ENCODE measurements at places on chromosomes 11 and 22.
A peak's percentile ranks its signal among the peaks of the same experiment; 100 is the strongest.

- no peak for DNase-seq
These were observed 16.4 kb upstream of the CTSC start for GRCh38 chr11:88353835-88354496.

GRCh38 chr11:15189641-15190365 lies 75.1 kb downstream of the INSC start:
- DNase-seq = no peak

DNA sequence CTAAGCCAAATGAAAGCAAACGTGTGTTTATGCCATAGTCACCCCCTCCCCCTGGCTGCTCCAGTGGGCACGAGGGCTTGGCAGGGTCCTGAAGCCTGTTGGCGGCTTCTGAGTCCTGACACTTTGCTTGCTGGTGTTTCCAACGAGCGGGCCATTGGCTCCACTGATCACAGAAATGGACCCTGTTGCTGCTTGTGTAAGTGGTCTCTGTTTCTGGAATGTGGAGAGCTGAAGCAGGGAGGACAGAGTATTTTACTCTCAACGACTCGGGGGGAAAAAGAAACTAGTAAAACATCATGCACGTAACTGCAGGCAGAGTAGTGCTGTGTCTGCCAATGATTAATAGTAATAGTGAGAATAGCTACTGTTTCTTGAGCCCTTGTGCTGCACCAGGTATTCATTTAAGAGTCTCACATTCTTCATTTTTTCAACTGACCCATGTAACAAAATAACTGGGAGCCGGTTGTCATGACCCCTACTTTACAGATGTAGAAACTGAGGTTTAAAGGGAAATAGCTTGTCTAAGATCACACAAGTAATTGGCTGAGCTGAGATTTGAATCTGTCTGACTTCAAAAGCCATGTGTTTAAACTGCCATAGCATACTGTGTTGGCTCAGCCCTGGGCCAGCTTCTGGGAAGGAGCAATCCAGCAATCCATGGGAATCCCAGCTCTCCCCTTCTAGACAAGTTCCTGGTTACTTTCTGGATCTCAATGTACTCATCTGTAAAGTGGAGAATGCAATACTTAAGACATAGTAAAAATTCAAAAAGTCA lies 526.7 kb downstream of the INSC start:
- no peak for DNase-seq

DNA sequence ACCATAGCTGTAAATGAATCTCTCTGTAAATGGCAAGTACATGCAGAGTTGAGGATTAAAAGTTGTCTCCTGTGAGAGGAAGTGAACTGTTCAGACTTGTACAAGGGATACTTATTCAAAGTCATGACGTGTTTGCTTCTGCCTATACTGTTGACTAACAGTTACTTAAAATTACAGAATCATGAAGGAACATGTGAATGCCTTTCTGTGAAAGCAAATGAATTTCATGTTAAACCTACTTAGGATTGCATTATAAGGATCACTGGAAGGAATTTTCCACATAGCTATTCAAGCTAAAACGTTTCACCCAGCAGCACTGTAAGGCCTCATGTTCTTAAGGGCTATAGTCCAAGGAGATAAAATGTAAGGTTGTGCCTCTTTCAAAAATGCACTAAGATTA lies 93.4 kb upstream of the BIRC3 start:
- no peak for DNase-seq

GRCh38 chr22:20803696-20804324 lies 29.9 kb downstream of the SERPIND1 start:
- peak; percentile 24 for DNase-seq

- no peak for DNase-seq
These were observed 809 bp upstream of the IRF7 start for GRCh38 chr11:616320-617198.

- DNase-seq = no peak
These were observed 3.1 kb downstream of the BCO2 start for GRCh38 chr11:112178428-112178827.

DNA sequence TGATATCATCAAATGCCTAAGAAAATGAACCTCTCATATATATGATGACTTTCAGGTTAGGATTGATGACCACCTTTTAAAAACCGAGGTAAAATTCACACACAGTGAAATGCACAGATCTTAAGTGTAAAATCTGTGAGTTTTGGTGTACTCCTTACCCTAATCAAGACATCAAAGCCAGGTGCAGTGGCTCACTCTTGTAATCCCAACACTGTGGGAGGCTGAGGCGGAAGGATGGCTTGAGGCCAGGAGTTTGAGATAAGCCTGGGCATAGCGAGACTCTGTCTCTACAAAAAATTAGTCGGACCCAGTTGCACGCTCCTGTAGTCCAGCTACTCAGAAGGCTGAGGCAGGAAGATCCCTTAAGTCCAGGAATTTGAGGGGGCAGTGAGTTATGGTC lies 140.4 kb downstream of the UVRAG start:
- no peak for DNase-seq

GRCh38 chr11:95346265-95346664 lies 115.3 kb upstream of the SESN3 start:
- DNase-seq = no peak

DNA sequence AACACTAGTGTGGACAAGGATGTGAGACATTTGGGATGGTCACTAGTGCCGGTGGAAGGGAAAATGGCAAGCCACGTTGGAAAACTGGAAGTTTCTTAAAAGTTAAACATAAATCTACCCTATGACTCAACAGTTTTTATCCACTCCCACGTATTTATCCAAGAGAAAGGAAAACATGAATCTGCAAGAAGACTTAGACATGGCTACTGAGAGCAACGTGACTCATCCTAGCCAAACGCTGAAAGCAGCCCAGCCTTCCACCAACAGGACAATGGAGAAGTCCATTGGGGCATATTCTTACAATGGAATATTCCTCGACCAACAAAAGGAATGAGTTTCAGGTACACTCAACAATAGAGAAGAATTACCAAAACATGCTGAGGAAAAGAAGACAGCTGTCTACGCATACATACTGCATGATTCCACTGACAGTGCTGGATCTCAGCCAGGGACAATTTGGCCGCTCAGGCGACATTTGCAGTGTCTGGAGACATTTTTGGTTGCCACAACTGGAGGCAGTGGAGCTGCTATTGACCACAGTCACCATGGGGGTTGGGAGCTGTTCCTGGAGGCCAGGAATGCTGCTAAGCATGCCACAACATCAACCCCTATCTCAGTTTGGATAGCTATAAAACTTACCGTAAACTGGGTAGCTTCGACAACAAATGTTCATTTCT lies 21.2 kb downstream of the SYT13 start:
- no peak for DNase-seq

- DNase-seq = no peak
These were observed 35.0 kb upstream of the SORL1 start for GRCh38 chr11:121417055-121417551.

GRCh38 chr11:19683862-19684491 lies 28.7 kb upstream of the NAV2 start:
- DNase-seq = no peak

DNA sequence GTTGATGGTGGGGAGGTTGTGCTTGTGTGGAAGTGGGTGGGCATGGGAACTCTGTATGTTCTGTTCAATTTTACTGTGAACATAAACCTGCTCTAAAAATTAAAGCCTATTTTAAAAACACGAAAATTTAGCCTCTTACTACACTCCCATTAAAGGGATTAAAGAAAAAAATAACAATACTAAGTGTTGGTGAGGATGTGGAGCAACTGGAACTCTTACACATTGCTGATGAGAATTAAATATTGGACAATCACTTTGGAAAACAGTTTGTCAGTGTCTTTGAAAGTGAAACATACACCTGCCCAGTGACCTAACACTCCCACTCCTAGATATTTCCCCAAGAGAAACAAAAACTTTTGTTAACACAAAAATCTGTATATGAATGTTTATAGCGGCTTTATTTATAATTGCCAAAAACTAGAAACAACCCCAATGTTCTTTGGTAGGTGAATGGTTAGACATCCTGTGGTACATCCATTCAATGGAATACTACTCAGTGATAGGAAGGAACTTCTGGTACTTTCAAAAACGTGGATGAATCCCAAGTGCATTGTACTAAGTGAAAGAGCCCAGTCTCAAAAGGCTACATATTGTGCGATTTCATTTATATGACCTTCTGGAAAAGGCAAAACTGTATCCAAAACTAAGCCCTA lies 23.5 kb downstream of the LRRC32 start:
- DNase-seq = no peak

DNA sequence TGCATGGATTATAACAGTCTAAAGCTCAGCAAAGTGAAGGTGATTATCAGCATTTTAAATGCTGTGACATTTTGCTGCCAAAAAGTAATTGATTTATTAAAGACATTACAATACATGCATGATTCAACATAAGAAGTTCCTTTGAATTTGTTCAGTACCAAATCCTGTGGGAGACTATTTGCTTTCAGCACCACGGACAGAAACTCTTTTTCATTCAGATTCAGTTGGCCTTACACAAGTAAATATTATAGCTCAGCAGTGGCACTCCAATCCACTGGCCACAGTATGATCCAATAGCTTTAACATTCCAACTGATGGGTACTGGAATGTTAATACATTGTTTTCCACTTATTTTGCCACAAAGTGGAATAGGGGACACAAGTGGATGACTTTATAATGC lies 806.7 kb downstream of the NTM start:
- no peak for DNase-seq

- DNase-seq = peak; percentile 79
These were observed 26.3 kb downstream of the RGL4 start for GRCh38 chr22:23716811-23717801.

DNA sequence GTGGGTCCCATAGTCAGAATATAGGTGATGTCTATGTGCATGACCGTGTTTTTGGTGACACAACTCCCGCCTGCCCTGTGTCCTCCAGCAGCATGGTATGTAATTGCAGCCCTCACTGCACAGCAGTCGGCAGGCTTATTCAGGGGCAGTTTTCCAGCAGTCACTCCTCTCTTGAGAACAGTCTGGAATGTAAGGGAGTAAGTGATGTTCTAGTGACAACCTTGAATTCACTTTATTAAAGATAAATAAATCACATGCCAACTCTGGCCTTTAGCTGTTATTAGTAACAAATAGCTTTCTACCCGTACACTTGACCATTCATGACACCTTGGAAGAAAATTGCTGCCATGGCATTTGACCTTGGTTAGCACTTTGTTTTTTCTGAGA lies 27.9 kb downstream of the ZNRF3 start:
- no peak for DNase-seq

DNA sequence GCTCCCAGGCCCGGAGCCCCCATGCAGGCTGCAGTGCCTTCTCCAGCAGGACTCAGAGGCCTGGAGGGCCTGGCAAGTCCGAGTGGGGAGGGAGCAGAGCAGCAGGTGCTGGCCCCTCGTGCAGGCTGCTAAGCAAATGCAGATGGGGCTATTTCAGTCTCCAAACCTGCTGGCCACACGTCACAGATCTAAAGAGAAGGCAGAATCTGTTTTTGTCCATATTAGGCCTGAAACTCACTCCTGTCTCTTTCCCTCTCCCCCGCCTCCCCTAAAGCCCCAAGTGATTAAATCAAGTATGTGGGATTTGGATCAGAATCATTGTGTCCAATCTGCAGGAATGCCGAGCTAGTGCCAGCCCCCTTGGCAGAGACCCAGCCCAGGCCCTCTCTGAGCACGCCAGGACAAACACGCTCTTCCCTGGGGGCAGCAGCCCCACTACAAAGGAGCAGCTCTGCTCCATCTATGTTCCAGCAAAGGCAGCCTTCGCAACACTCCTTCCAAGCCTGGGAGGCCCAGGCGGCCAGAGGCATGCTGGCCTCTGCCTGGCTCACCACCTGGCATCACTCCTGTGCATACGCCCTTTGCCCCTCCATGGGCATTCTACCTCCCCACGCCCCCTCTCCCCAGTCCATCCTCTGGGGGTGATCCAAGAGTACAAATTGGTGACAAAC lies 26.5 kb downstream of the RPL27A start:
- no peak for DNase-seq

DNA sequence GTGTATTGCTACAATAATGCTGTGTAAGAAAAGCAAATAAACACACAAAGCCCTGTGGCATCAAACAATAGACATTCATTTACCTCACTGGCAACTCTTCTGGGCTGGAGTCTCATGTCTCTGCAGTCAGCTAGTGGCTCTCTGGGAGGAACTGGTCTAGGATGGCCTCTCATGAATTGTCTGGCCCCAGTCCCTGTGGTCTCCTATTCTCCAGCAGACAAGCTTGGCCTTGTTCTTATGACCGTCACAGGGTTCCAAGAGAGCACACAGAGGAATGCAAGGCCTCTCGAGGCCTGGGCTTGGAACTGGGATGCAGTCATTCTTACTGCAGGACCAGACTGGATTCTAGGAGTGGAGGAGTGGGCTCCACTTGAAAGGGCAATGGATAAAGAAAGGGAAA lies 141.2 kb upstream of the NTM start:
- DNase-seq = no peak

DNA sequence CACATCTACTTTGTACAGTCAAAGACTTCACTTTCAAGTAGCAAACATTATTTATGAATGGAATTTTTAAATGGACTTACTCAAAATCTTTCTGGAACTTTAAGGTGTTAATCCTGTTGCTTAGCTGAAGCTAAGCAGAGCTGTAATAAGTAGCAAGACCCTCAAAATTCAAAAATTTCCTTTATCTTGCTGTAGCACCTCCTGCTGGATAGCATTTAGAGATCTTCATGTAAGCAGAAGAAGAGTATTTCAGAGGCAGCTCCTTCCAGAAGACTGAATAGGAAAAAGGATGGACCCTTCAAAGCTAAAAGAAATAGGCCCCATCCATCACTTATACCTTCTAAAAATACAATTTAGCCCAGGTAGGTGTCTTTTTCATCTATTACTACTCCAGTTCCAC lies 3.4 kb downstream of the PHF21A start:
- no peak for DNase-seq

GRCh38 chr22:43885786-43886185 lies 6.0 kb downstream of the PNPLA5 start:
- DNase-seq = no peak

GRCh38 chr11:36177836-36178235 lies 111.4 kb downstream of the COMMD9 start:
- DNase-seq = no peak

GRCh38 chr11:133501643-133502539 lies 30.4 kb downstream of the OPCML start:
- no peak for DNase-seq

DNA sequence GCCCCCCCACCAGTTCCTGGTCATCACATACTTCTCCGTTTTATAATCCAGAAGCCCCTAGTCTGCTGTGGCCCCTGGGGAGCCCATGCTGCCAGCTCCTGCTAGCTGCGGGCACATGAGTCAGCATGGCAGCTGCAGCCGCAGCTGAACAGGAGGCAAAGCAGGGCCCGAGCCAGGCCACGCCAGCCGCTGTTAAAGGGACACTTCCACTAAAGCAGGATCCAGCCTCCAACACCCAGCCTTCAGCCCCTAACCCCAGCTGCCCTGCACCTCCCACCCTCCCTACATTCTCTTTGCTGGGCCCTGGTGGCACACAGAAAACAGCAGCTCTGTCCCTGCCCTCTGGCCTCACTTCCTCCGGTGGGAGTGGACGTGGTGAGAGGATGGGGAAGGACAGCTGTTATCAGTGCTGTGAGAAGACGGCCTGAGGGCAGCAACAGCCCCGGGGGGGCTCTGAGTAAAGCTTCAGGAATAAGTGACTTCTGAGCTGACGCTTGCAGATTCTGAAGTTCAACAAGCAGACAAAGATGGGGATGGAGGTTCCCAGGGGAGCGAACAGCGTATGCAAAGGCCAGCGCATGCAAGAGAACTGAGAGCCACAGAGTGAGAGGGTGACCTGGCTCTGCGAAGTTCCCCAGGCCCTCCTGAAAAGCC lies 688 bp upstream of the LRRC74B start:
- DNase-seq = no peak

All from activated T-cell treated with anti-CD3 and anti-CD28 coated beads, Interleukin-2, amount 50 U/mL, for 4 hours (primary cell).